ENCODE measurements at places on chromosomes 2 and 18. TPM values are rescaled to one million over a fixed set of nuclear protein-coding genes. Genes with fewer than 3 reads are reported as not detected.

The RAD51AP2 gene
- 0.17 TPM for polyA plus RNA-seq

The SLC16A14 gene
- 3.0 TPM for polyA plus RNA-seq

The TACR1 gene
- 0.13 TPM for polyA plus RNA-seq

The UPP2 gene
- polyA plus RNA-seq = not detected

The SERPINB4 gene
- not detected for polyA plus RNA-seq

The TRIM43 gene
- not detected for polyA plus RNA-seq

The DCDC2C gene
- 0.59 TPM for polyA plus RNA-seq

The LRATD1 gene
- polyA plus RNA-seq = 12.9 TPM

The SPC25 gene
- 7.3 TPM for polyA plus RNA-seq

The MDH1B gene
- polyA plus RNA-seq = 0.24 TPM

The UGT1A10 gene
- not detected for polyA plus RNA-seq

The PIEZO2 gene
- polyA plus RNA-seq = 55.3 TPM

The CCDC150 gene
- polyA plus RNA-seq = 5.9 TPM

- no peak for DNase-seq
Observed at GRCh38 chr2:223865124-223865523, 27.7 kb upstream of the AP1S3 start.

GRCh38 chr2:121266543-121267106, 18.4 kb downstream of the TFCP2L1 start:
- no peak for DNase-seq

GRCh38 chr2:129741165-129741564, 238.3 kb upstream of the RAB6C start:
- DNase-seq = no peak

DNA sequence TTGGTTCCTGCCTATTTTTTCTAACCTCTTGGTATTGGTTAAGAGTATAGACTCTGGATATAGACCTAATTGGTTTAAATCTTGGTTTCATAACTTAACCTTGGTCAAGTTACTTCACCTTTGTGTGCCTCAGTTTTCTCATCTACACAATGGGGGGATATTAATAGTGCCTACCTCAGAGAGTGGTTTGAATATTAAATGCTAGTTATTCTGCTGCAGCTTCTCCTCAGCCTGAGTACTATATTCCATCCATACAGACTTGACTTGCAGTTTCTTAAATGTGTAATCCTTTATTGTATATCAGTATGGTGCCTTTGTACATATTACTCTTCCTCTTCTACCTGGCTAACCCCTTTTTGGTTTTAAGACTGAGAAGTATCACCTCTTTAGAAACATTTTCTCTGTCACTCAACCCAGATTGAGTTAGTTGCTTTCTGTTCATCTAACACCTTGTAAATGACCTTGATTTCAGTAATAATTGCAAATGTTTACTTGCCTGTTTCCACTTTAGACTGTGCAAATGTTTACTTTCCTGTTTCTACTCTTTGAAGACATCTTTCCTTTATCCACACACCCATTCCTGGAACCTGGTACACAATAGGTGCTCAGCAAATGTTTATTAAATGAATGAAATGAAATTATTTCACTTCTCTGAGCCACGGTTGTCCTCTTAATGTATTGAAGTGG, 6.6 kb downstream of the ACVR2A start:
- no peak for DNase-seq

GRCh38 chr2:167504695-167505094, 616.4 kb downstream of the XIRP2 start:
- no peak for DNase-seq

DNA sequence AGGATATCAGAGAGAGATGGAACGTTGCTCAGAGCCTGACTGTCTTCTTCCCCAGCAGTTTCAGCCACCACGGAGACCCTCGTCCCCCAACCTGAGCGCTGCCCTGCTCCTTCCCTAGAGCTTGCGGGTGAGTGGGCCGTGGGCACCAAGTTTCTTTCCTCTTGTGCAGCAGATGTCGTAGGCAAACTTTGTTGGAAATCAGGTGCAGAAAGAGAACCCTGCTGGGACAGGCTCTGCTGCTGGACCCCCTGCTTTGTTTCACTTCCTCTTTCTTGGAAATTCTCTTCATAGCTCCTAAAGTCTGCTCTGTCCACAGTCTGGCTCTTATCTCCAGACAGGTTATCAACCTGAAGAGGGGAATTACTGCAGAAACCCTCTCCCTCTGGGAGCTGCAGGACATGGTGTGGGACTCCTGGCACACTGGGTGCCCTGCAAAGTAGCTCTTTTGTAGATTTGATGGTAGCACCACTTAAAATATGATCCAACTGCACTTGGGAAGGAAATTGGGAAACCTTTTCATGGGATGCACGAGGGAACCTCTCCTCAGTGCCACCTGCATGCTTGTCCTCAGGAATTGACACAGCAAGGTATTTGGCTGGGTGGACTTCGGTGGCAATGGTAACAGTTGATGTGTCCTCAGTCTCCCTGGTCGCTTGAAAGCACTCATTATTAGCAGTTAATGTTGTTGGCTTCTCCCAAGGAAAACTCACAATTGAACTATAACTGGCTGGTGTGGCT, 92.2 kb downstream of the ALPK2 start:
- DNase-seq = no peak

- DNase-seq = no peak
Observed at GRCh38 chr2:22807872-22808271, 577.1 kb upstream of the KLHL29 start.

GRCh38 chr2:39870871-39871270, 91.8 kb upstream of the THUMPD2 start:
- DNase-seq = no peak

DNA sequence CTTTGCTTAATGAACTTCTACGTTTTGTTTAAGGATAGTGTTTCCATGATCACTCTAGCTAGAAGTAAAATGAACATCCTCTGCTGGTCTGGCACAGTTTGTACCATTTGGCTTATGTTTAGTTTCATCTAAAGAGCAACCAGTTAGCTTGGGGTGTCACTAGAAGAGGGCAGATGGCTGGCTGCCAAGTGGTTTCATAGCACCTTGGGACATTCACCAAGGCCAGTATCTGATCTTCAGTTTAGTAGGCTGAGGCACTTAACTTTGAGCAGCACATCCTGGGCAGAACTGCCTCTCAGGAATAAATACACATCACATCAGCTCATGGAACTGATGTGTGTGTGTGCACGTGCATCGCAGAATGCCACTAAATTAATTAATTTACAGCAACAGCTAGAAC, 68.4 kb downstream of the NXPH2 start:
- no peak for DNase-seq

GRCh38 chr2:163123526-163123925, 285.0 kb upstream of the KCNH7 start:
- DNase-seq = no peak

DNA sequence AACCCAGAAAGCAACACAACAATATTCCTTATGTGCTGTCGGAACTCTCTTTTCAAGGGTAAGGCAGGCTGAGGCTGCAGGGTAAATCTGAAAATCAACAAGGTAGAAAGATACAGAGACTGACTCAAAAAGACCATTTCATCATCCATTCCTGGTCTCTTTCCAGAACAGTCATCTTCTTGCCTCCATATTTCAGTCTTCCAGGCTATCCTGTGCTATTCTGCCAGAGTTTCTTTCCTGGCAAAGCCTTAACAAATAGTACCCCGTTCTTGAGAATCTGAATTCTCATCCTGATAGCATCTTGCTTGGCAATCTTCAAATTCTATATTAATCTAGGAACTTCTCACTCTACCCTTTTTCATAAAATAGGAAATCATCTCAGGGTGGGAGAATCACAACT, 15.5 kb downstream of the DPP10 start:
- no peak for DNase-seq

DNA sequence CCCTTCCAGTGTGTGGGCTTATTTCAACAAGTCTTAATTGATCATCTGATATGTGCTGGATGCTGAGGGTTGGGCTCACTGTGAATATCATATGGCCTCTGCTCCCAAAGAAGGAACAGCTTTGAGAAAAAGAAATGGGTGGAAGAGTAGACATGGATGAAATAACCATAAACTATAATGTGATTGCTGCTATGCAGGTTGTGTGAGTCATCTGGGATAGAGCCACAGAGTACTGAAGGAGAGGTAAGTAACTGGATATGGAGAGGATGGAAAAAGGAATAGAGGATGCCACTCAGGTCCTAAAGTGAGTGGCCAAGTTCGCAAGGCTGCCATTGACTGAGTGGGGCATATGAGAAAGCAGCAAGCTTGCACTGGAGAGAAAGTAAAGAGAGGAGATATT, 8.7 kb upstream of the DSG2 start:
- no peak for DNase-seq

DNA sequence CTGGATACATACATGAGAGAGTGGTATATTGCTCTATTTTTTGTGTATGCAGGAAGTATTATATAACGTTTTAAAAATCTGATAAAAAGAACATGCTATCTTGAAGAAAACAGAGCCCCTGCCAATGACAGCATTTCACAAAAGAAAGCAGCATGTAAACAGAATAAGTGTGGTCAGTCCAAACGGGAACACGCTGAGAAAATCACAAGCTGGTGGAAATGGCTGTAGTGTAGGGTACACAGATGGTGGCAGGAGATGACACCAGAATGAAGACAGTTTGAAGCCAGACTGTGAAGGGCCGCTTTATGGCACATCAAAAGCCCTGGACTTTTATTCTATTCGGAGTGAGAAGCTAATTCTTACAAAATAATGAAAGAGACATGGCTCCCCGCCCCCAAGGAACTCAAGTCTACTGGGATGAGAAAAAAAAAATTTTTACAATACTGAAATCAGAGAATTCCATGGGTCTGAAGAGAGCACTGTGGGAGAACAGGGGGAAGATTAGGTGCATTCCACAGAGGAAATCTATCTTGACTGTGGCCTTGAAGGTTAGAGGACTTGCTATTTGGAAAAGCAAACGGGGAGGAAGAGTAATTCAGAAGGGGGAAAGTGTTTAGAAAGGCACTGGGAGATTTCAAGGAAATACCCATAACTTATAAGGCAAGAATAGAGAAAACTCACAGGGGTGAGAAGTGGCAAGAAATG, 217.7 kb upstream of the SMAD7 start:
- DNase-seq = no peak

DNA sequence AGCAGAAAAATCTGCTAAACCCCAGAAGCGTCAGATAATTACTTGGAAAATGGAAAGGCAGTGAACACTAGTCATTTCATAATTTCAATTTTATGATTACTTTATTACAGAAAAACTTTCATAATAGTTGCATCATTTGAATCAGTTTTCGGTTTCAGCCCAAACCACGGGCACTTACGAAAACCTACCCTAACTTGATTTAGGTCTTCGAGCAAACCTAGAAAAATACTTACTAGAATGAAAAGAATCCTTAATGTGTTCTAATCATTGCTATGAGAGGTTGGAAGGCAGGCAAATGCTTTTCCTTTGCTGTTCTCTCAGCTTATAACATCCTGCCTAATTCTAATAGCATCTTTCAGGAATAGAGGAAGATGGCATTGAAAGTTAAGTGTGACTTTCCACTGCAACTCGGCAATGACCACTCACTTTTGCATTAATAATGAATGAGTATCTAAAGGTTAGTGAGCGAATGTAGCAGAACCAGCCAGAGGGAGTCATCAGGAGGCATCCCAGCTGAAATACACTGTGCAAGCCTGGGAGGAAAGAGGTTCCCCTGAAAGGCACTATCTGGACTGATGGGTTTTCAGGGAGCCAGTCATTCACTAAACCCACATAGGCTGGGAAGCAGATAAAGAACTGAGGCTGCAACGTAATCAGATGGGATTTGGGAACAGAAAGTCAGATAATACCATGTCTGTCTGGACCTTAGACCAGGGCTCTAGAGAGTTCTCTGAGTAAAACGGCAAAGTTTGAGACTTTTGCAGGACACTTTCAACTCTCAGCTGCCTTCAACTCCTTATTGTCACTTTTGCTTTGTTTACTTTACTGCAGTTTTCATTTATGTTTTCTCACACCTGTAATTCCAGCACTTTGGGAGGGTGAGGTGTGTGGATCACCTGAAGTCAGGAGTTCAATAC, 520.8 kb downstream of the RNF144A start:
- no peak for DNase-seq

- no peak for DNase-seq
Observed at GRCh38 chr2:174729797-174730697, 34.2 kb downstream of the CHRNA1 start.

GRCh38 chr2:15142069-15142689, 419.0 kb downstream of the NBAS start:
- DNase-seq = no peak

- DNase-seq = no peak
Observed at GRCh38 chr18:35728676-35729075, 147.1 kb downstream of the GALNT1 start.

- DNase-seq = no peak
Observed at GRCh38 chr18:71237641-71238040, 948.8 kb downstream of the SOCS6 start.

DNA sequence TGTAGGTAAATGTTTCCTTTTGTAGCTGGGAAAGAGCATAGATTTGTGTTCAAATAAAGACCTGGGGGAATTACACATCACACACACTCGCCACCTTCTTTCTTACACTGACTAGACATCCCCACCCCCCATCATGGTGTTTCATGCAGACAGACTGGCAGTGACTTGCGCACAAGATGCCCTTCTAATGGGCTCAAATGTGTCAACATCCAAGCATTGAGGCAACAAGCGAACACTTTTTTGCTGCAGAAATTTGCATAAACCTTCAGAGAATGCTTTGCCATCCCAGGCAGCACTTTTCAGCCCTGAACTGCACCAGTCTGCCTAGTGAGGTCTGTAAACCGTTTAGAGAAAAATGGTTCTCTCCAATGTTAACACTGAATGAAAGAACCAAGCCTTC, 4.5 kb downstream of the HOXD8 start:
- DNase-seq = no peak

DNA sequence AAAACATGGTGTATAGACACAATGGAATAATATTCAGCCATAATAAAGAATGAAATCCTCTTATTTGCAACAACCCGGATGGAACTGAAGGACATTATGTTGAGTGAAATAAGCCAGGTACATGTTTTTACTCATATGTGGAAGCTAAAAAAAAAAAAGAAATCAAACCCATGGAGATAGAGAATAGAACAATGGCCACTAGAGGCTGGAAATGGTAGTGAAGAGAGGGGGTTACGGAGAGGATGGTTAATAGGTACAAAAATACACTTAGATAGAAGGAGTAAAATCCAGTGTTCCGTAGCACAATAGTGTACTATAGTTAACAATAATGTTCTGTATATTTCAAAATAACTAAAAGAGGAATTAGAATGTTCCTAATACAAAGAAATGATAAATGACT, 12.8 kb upstream of the KIAA2012 start:
- no peak for DNase-seq

Data from muscle of back (tissue), 13 donors.